ENCODE measurements at places on chromosomes 7 and 10.

- no peak for DNase-seq
- peaks cover 14% of the 10 kb centered on the region for H3K4me1 ChIP-seq
- no peaks in the 10 kb centered on the region for H3K27me3 ChIP-seq
- peak overlapping the region; percentile 5 for H3K4me3 ChIP-seq
Measured at GRCh38 chr7:73699370-73700068, 16.1 kb downstream of the BUD23 start.

GRCh38 chr10:99872367-99873162, 90.1 kb downstream of the ABCC2 start:
- peaks cover 17% of the 10 kb centered on the region for H3K4me1 ChIP-seq
- H3K27me3 ChIP-seq: peaks cover 65% of the 10 kb centered on the region
- peaks cover 15% of the 10 kb centered on the region for H3K36me3 ChIP-seq
- no peak overlapping the region for H3K27ac ChIP-seq
- no peak overlapping the region for H3K4me3 ChIP-seq
- DNase-seq: no peak

- no peak for DNase-seq
- H3K36me3 ChIP-seq: no peaks in the 10 kb centered on the region
- peaks cover 2% of the 10 kb centered on the region for H3K4me1 ChIP-seq
- peaks cover under 1% of the 10 kb centered on the region for H3K27me3 ChIP-seq
- H3K4me3 ChIP-seq: no peak overlapping the region
- no peak overlapping the region for H3K27ac ChIP-seq
Measured at GRCh38 chr7:140322759-140323158, 75.6 kb downstream of the SLC37A3 start.

DNA sequence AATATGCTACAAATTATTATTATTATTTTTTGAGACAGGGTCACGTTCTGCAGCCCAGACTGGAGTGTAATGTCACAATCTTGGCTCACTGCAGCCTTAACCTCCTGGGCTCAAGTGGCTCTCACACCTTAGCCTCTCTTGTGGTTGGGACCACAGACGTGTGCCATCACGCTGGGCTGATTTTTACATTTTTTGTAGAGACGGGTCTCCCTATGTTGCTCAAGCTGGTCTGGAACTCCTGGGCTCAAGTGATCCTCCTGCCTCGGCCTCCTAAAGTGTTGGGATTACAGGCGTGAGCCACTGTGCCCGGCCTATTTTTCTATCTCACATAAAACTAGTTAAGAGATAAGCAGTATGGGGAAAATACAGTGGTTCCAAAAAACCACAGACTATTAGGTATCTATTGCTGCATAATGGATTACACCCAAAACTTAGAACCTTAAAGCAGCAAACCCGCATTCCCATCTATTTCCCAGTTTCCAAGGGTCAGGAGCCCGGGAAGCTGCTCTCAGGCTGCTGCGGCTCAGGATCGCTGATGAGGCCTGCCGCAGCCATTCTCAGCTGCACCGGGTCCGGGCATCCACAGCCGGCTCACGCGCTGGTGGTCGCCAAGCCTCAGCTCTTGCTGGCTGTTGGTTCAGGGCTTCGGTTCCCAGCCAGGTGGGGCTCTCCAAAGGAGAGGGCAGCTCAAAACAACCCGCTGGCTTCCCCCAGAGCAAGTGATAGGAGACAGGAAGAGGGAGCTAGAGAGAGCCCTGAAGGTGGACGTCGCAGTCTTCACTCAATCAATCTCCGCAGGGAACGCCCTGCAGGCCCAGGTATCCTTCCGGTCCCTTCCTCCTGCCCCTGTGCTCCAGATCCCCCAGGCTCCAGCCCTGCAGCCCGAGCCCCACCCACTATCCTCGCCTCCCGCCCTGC, 128.2 kb downstream of the UBE2H start:
- H3K27ac ChIP-seq: peak overlapping the region; percentile 32
- no peak for DNase-seq
- no peaks in the 10 kb centered on the region for H3K27me3 ChIP-seq
- peak overlapping the region; percentile 92 for H3K4me3 ChIP-seq
- peaks cover 12% of the 10 kb centered on the region for H3K4me1 ChIP-seq

GRCh38 chr7:69608049-69608448, 9.8 kb downstream of the AUTS2 start:
- H3K36me3 ChIP-seq: no peaks in the 10 kb centered on the region
- H3K4me1 ChIP-seq: no peaks in the 10 kb centered on the region
- no peak for DNase-seq
- no peak overlapping the region for H3K4me3 ChIP-seq

DNA sequence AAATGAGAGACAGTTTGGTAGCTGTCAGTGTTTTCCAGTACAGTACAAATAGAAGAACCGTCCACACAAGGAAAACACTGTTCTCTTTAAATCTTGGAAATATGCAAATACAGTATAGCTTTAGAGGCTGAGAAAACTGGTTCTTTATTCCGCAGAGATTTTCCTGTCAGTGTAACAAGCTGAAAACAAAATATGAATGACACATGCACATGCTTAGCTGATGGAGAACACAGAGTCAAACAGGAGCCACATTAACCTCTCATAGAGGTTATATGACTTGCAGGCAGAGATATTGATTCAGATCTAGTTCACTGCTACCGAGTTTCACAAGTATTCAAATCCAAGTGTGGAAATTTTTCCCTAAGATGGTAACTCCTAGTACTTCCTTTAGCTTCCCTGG, 135.2 kb upstream of the C1QL3 start:
- peaks cover 10% of the 10 kb centered on the region for H3K4me1 ChIP-seq
- peaks cover 2% of the 10 kb centered on the region for H3K36me3 ChIP-seq
- no peaks in the 10 kb centered on the region for H3K27me3 ChIP-seq
- DNase-seq: no peak

GRCh38 chr10:106836933-106837663, 327.4 kb downstream of the SORCS1 start:
- H3K36me3 ChIP-seq: no peaks in the 10 kb centered on the region
- H3K4me1 ChIP-seq: no peaks in the 10 kb centered on the region
- no peaks in the 10 kb centered on the region for H3K27me3 ChIP-seq
- no peak overlapping the region for H3K27ac ChIP-seq
- DNase-seq: no peak

DNA sequence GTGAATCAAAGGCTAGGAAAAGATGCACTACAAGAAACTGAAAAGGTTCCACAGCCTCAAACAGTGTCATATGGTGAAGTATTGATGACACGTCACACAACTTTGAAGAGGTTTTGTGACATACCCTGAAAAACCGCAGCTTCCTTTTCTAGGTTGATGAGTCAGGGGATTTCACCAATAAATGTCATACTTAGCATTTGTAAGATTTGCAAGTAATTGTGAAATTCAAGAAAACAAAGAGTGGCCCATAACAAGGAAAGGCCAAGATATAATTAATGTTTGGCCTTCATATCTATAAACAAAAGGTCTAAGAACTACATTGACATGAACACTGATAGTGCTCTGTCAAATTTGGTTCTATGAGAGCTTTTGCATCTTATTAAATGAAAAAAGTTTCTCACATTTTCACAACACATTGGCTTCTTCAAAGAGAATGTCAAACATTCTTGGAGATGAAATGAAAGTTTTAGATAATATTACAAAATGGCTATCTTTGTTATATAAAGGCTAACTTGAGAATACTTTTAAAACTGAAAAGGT, 62.0 kb upstream of the NAMPT start:
- H3K4me1 ChIP-seq: peaks cover 16% of the 10 kb centered on the region
- H3K27me3 ChIP-seq: no peaks in the 10 kb centered on the region
- no peak for DNase-seq
- peak overlapping the region; percentile 13 for H3K4me3 ChIP-seq

Measured in T-helper 17 cell (primary cell).